ENCODE measurements at places on chromosomes 2 and 18. TPM values are rescaled to one million over a fixed set of nuclear protein-coding genes. Genes with fewer than 3 reads are reported as not detected.

DNA sequence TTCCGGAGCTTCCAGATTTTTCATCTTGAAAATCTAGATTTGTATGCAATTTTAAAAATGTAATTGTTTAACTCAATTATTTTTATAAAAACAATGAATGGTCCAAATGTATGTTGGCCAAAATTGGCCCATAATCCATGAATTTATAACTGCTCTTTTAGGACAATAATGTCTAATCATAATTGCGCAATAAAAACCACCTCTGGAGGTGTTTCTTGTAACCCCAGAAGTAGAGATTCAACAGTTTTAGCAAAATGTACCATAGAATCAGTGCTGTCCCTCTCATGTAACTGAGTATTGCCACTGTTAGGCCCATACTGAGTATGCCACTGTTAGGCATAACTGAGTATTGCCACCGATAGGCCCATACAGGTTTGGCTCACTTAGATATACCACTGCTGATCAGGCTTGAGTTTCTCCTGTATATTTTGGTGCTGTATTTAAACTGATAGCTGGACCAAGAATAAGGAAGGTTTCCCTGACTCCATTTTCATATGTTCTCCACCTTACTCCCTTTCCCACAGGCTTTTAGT lies 70.8 kb upstream of the EPB41L5 start:
- H3K36me3 ChIP-seq: peaks cover 8% of the 10 kb centered on the region
- H3K27me3 ChIP-seq: no peaks in the 10 kb centered on the region
- H3K4me1 ChIP-seq: no peaks in the 10 kb centered on the region
- H3K4me3 ChIP-seq: no peak overlapping the region
- DNase-seq: no peak

GRCh38 chr2:71876542-71877451 lies 270.9 kb downstream of the CYP26B1 start:
- no peak overlapping the region for H3K27ac ChIP-seq
- DNase-seq: no peak
- no peaks in the 10 kb centered on the region for H3K27me3 ChIP-seq
- H3K4me3 ChIP-seq: no peak overlapping the region
- peaks cover 1% of the 10 kb centered on the region for H3K4me1 ChIP-seq
- no peaks in the 10 kb centered on the region for H3K36me3 ChIP-seq

- H3K4me3 ChIP-seq: no peak overlapping the region
- DNase-seq: no peak
- peaks cover 36% of the 10 kb centered on the region for H3K36me3 ChIP-seq
- no peaks in the 10 kb centered on the region for H3K27me3 ChIP-seq
- H3K27ac ChIP-seq: no peak overlapping the region
- H3K4me1 ChIP-seq: no peaks in the 10 kb centered on the region
These were observed 87.8 kb downstream of the HDAC4 start for GRCh38 chr2:239312741-239313667.

- DNase-seq: no peak
- no peak overlapping the region for H3K4me3 ChIP-seq
- H3K4me1 ChIP-seq: no peaks in the 10 kb centered on the region
- no peaks in the 10 kb centered on the region for H3K27me3 ChIP-seq
These were observed 200.1 kb downstream of the SMAD7 start for GRCh38 chr18:48750485-48751175.

DNA sequence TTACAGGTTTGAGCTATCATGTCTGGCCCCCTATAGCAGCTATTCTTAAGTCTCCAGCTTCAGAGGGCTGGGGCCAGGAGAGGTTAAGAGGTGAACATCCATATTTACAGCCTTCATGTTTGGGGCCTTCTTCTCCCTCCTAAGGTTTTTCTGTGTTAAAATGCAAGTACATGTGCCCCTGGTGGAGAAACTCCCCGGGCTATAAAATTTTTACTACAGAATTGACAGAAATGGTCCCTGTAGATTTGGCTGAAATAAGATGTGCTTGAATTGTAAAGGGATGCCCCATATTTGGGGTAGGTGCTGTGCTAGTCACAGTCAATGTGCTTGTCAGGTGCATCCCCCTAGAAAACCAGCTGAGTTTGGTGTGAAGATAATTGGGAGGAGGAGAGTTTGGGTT lies 263.3 kb upstream of the CXCR4 start:
- H3K4me1 ChIP-seq: no peaks in the 10 kb centered on the region
- no peaks in the 10 kb centered on the region for H3K27me3 ChIP-seq
- no peak overlapping the region for H3K4me3 ChIP-seq
- no peak for DNase-seq
- no peaks in the 10 kb centered on the region for H3K36me3 ChIP-seq

DNA sequence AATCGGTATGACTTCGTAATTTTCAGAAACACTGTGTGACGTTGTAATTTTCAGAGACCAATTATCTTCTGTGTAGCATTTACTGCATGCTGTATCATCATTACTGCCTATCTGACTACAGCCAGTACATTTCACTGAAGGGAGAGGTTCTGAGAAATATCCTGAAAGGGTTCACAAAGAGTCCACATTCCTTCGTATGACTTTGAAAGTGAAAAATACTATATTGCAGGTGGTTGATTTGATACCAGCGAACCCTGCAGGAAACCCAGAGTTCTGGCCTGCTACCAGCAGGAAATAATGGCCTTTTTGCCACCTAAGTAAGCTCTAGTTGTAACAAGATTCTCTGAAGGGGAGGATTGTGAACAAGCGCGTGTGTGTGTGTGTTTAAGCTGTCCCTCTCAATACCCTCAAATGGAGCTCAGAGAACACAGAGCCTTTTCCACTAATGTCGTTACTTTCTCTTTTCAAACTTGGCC lies 155.5 kb downstream of the ARHGAP28 start:
- H3K4me3 ChIP-seq: no peak overlapping the region
- H3K36me3 ChIP-seq: peaks cover 10% of the 10 kb centered on the region
- no peak overlapping the region for H3K27ac ChIP-seq
- no peaks in the 10 kb centered on the region for H3K27me3 ChIP-seq
- DNase-seq: no peak
- H3K4me1 ChIP-seq: peaks cover 6% of the 10 kb centered on the region

DNA sequence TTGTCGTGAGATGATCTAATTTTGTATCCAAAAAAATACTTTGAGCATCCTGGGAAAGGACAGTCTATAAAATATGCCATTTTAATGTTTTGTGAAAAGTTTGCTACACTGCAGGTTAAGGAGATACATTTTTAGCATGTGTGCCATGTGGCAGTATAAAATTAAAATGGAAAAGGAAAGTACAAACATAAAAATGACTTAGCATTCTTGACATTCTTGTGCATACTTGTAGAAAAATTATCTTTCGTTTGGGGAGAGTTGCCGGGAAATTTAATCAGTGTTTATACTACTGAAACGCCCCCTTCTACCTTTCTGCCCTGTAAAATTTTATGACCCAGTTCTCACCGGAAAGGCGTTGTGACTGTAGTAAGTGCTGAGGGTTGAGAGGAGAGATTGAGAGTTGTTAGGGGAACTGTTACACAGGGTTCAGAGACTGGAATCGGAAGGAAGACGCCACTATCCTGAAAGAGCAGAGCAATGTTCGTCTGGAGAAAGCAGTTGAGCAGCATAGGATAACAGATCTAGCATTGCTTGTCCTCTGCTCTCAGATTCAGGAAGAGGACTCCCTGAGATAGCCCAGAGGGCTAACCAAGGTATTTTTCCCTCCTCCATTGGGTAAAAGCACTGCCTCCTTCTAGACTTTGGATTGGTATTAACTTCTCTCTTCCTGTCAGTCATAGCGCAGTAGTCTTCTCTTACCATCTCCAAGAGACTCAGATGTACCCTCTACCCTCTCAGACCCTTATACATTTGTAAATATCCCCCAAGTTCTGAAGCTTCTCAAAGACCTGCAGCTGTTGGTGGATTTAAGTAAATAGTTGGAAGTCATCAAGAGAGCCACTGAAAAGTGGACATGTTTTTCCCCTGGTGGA lies 2.7 kb downstream of the CDH20 start:
- no peak overlapping the region for H3K4me3 ChIP-seq
- H3K27me3 ChIP-seq: peaks cover 4% of the 10 kb centered on the region
- H3K36me3 ChIP-seq: no peaks in the 10 kb centered on the region
- no peak for DNase-seq

DNA sequence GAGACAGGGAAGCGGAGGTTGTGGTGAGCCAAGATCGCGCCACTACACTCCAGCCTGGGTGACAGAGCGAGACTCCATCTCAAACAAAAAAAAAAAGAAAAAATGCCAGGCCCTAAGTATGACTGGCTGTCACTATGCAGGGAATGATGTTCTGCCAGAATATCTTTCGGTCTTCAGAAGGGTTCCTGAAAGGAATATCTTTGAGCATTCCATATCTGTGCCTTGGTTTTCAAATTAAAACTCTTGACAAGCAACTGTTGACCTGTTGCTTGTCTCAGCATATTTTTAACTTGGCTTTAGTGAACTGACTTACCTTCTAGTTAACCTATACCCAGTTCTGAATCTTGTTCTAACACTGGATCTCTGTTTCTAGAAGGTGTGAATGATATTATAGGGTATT lies 953.2 kb upstream of the FAM98A start:
- no peak overlapping the region for H3K4me3 ChIP-seq
- H3K4me1 ChIP-seq: no peaks in the 10 kb centered on the region
- no peaks in the 10 kb centered on the region for H3K27me3 ChIP-seq
- peaks cover 1% of the 10 kb centered on the region for H3K36me3 ChIP-seq
- no peak for DNase-seq

Gene IL1F10
- not detected for total RNA-seq

Gene PSMA8
- total RNA-seq: not detected

Gene LRATD1
- total RNA-seq: 0.31 TPM

Gene CD207
- not detected for total RNA-seq

Gene TLX2
- total RNA-seq: 0.20 TPM

Gene IFIH1
- total RNA-seq: 0.81 TPM

Gene VAMP5
- total RNA-seq: 0.59 TPM

Gene SP140
- total RNA-seq: 0.70 TPM
